ENCODE measurements at places on chromosomes 7 and 10. TPM values are rescaled to one million over a fixed set of nuclear protein-coding genes. Genes with fewer than 3 reads are reported as not detected.
A peak's percentile ranks its signal among the peaks of the same experiment; 100 is the strongest.

DNA sequence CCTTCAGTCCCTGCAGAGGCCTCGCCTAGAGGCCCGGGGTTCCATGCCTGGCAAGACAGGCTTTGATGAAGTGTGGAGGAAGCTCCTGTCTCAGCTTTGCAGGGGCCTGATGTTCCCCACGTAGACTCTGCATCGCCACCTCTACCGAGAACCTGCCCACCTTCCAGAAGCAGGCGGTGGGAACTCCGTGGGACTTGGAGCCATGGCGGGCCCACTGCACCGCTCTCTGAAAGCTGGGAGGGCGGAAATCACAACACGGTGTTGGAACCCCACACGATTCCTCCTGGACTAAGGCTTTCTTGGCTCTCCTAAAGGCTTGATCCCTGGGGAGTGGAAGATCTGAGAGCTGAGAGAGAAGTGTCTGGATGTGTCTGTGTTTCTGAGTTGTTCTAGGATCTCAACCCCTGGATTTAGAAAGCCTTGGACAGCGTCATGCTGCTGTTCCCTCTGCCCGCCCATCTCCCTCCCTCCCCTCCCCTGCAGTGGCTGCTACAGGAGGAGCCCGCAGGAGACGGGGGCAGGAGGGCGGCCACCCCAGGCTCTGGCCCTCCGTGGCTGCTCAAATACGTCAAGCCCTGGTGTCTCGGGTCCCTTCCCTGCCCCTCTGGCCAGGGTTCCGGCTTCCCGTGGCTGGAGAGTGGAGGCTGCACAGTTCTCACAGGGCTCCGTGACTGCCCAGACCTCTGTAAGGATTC, 79.7 kb downstream of the VIPR2 start:
- DNase-seq: no peak

DNA sequence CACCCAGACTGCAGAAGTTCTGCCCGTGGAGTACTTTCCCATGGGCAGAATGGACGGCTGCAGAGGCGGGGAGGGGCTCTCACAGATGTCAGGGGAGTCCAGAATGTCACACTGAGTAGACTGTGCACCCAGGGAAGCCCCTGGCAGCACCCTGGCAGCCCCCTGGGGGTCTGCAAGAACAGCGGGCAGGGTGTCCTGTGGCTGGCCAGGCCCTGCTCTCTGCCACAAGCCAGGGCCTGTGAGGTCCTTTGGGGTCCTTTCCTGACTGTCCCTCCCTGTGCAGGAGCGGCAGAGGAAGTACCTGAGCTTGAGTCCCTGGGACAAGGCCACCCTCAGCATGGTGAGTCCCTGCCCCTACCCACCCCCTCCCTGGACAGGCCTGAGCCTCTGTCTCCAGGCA, 6.1 kb upstream of the SH2B2 start:
- no peak for DNase-seq

DNA sequence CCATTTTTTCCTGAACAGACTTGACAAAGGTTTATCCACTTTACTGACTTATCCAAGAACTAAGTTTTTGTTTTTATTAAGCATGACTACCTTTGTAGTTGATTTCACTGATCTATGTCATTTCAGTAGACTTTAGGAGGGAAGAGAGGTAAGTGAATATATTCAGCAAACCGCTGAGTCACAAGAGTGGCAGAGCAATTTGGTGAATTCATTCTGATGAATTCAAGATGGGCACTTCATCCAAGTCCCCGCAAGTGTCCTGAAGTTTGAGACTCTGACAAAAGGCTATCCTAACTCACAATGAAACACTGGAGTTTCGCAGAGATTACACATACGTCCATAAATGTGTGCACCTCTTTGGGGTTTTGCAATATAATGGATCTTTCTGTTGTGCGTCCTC, 102.3 kb upstream of the RHEB start:
- no peak for DNase-seq

DNA sequence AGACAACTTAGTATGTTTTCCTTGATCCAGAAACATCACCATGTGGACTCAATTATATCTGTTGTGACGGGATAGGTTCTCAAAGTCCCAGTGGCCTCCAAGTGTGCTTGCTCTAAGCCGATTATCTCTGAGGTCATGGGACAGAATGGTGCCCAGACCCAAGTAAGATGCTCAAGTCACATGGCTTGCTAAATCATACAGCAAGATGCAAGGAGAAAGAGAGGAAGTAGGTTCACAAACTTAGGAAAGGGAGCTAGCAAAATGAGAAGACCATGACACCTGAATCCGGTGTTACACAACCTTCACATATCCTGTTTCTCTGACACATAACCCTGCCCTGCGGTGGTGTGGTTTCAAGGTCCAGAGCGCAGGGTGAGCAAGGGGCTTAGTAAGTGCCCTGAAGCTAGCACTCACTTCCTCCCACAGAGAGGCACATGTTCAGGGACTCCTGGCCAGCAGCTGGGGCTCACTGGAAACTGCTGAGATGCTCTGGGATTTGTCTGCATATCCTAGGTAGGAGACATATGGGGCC, 590.9 kb upstream of the ANKRD30A start:
- peak; percentile 82 for DNase-seq

DNA sequence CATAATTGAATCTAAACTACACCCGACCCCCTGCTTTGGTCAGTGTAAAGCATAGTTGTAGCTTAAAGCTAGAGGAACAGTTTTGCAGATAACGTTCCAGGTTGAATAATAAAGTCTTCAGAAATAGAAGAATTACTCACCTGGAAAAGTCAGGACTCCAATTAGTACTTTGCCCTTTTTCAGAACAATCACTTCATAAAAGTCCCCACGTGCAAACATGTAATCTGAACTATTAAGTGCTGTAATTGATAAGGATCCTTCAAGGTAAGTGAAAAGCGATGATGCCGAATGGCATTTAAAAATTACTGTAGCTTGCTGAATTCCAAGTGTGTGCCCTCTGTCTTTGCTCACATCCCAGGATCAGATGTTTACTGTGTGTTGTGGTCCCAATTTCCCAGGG, 53.6 kb upstream of the INSYN2A start:
- no peak for DNase-seq

- no peak for DNase-seq
These were observed 39.5 kb downstream of the PRKAG2 start for GRCh38 chr7:151837285-151838042.

- DNase-seq: no peak
These were observed 67.5 kb downstream of the TRRAP start for GRCh38 chr7:98945852-98946251.

GRCh38 chr10:67861750-67862432, 22.6 kb upstream of the SIRT1 start:
- no peak for DNase-seq

GRCh38 chr10:71998840-71999194, 34.6 kb downstream of the CHST3 start:
- DNase-seq: peak; percentile 55

GRCh38 chr10:31706464-31707092, 222.1 kb downstream of the ARHGAP12 start:
- DNase-seq: peak; percentile 24

HOXA11 gene
- total RNA-seq: 16.7 TPM

TPK1 gene
- total RNA-seq: 9.3 TPM

HOXA13 gene
- total RNA-seq: 0.22 TPM

SSMEM1 gene
- total RNA-seq: not detected

ZNF518A gene
- total RNA-seq: 11.9 TPM

CLDN3 gene
- total RNA-seq: 0.95 TPM

ITPRID1 gene
- not detected for total RNA-seq

NUTM2E gene
- not detected for total RNA-seq

Data from endothelial cell of umbilical vein (primary cell).